ENCODE measurements at places on chromosomes 3 and 15. TPM values are rescaled to one million over a fixed set of nuclear protein-coding genes. Genes with fewer than 3 reads are reported as not detected.

DNA sequence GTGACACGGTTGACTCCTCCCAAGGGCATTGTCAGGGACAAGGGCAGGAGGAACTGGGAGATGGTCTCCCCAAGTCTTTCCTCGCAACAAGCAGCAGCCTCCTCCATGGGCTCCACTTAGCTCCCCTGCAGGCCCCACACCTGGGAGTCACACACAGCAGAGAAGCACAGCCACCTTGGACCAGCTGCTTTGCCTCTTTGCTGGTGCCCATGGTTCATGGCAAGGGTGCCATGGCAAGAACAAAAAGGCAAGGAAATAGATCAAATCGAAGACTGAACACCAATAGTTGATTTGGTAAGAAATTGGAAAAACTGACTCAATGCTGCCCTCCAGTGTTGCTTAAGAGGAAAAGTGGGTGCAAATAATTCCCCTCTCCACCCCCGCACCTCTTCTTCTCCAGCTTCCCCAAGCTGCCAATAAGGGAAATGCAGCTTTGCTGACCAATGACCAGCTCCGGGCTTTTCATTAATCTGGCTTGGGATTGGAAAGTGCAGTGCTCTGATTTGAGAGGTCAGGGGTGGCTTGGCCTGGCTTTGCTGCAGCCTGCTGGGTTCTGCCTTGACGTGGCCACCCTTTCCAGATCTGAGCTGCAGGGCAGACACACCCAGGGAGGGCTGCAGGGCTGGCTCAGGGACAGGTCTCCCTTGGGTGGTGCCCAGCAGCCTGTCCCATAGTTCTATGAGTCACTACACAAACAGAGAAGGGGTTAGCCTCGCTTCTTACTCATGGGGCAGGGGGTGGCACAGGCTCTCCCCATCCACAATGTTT is 162.0 kb downstream of the KLF13 start:
- H3K4me3 ChIP-seq, result no peak overlapping the region
- H3K27ac ChIP-seq, result peak overlapping the region; percentile 64

DNA sequence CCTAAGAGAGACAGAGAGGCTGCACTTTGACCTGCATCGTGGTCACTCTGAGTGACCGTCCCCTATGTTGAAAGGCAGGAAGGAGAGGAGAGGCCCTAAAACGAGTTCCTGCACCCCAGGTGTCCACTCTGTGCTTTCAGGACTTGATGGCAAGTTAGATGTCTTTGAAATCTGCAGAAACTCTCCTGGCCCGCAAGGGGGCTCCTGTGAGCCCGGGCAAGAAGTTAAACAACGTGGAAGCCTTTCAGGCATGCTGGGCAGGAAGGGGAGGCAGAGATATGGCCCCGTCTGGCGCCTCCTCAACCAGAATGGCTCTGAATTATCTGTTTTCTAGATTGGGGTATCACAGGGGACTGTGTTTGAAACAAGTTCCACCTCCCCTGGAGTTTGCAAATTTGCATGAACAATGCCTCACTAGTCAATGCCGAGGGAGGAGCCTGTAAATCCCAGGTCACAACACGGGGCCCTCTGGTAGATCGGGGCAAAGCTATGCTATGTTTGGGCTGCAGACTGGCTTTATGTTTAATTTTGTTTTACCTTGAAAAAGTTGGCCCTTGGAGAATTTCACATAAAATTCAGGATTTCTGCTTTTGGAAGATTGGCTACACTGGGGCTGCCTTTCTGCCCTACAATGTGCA is 9.8 kb downstream of the CTXND1 start:
- H3K36me3 ChIP-seq, result no peaks in the 10 kb centered on the region
- DNase-seq, result peak; percentile 46
- no peak overlapping the region for H3K4me3 ChIP-seq

GRCh38 chr3:69724722-69725435 is 14.4 kb upstream of the MITF start:
- no peaks in the 10 kb centered on the region for H3K4me1 ChIP-seq
- H3K27ac ChIP-seq, result no peak overlapping the region
- DNase-seq, result no peak
- H3K4me3 ChIP-seq, result no peak overlapping the region
- H3K27me3 ChIP-seq, result no peaks in the 10 kb centered on the region
- no peaks in the 10 kb centered on the region for H3K36me3 ChIP-seq

- no peaks in the 10 kb centered on the region for H3K27me3 ChIP-seq
- H3K4me3 ChIP-seq, result no peak overlapping the region
- DNase-seq, result no peak
- no peak overlapping the region for H3K27ac ChIP-seq
- no peaks in the 10 kb centered on the region for H3K4me1 ChIP-seq
These were observed 42.4 kb upstream of the HERC1 start for GRCh38 chr15:63876085-63876662.

DNA sequence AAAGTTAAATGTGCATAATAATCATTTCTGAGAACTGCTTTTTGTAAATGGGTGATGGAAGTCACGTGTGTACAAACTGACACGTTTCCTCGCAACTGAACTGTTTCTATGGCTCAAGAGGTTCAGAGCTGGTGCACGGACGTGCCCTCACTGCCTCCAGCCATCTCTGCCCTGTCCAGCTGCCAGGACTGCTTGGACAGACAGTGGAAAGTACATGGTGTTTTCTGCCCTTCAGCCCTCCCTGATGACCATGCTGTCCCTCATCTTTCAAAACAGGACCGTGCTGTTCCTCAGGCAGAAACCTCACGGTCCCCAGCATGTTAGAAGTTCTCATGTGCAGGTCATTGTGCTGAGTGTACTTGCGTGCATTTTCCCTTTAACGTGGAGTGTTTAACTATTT is 38.7 kb downstream of the GJD2 start:
- H3K4me1 ChIP-seq, result no peaks in the 10 kb centered on the region
- H3K27me3 ChIP-seq, result no peaks in the 10 kb centered on the region
- no peak for DNase-seq
- no peak overlapping the region for H3K4me3 ChIP-seq
- no peak overlapping the region for H3K27ac ChIP-seq

DNA sequence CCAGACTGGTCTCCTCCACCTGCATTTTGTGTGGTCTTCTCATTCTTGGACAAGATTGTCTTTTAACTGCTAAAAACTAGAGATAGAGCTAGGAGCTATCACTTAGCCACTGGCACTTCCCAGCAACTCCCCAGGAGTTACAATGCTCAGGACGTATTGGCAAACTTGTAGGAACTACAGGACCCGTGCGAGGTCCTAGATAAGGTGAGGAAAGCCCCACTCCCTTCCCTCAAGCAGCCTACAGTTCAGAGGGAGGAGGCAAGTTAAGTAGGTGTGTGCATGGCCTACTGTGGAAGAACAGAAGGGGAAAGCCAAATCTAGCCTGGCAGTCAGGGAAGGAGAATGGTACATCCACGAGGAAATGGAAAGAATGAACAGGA is 504.7 kb upstream of the PROK2 start:
- no peaks in the 10 kb centered on the region for H3K4me1 ChIP-seq
- H3K36me3 ChIP-seq, result no peaks in the 10 kb centered on the region
- no peak for DNase-seq
- H3K27me3 ChIP-seq, result no peaks in the 10 kb centered on the region
- no peak overlapping the region for H3K27ac ChIP-seq

DNA sequence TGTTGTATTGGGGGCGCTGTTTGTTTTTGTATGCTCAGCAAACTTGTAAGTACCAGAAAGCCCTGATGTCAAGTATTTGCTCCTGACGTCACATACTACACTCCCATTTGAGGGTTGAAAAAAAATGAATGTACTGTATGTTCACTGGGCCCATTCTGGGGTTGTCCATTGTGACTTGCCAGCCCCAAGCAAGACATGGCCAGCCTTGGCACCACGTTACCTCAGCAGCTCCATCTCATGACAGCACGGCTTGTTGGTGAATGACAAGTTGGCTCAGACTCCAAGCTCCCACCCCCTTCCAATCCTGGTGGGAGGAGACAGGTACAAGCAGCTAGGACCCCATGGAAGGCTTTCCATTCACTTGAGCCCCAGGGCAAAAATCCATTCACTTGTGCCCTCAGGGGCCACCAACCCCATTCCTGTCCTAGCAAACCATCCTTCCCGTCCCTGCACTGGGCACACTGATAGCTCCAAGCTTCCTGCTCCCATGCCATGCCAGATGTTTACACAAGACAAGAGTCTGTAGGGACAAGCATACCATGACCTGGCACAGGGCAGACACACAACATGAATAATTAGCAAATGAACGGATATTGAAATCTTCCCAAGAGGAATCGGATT is 1.6 kb downstream of the PHGR1 start:
- peaks cover 5% of the 10 kb centered on the region for H3K4me1 ChIP-seq
- no peaks in the 10 kb centered on the region for H3K27me3 ChIP-seq
- peak overlapping the region; percentile 63 for H3K4me3 ChIP-seq
- no peak for DNase-seq

GRCh38 chr3:191283400-191283799 is 45.8 kb upstream of the CCDC50 start:
- no peak overlapping the region for H3K27ac ChIP-seq
- no peaks in the 10 kb centered on the region for H3K36me3 ChIP-seq
- H3K4me1 ChIP-seq, result no peaks in the 10 kb centered on the region
- H3K4me3 ChIP-seq, result no peak overlapping the region

DNA sequence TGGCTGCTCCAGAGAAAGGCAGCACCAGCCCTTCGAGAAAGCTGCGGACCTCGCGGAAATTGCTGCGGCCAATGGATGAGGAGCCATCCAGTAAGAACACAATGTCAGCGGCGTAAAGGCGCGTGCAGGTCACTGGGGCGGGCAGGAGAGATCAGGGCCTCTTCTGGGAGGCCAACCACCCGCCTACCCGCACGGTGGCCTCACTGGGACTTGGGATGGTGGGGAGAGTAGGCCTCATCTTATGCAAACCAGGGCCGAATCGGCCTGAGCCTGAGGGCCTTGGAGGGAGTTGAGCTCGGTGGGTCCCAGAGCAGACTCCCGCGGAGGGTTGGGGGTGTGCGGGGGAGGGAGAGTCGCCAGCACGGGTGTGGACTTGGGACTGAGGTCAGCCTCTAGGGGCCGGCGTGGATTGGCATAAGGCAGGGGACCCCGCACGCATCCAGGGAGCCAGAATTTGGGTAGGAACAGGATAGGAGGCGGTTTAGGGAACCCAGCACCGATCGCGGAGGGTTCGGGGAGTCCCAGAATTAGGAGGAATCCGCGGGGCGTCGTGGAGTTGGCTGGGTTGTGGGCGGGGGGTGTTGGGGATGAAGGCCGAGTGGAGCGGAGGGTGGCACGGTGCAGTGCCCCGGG is 596 bp downstream of the COL7A1 start:
- H3K4me1 ChIP-seq, result peaks cover 5% of the 10 kb centered on the region
- DNase-seq, result no peak
- peak overlapping the region; percentile 22 for H3K4me3 ChIP-seq
- H3K27me3 ChIP-seq, result no peaks in the 10 kb centered on the region
- H3K36me3 ChIP-seq, result no peaks in the 10 kb centered on the region

- DNase-seq, result no peak
- H3K4me3 ChIP-seq, result no peak overlapping the region
- H3K36me3 ChIP-seq, result no peaks in the 10 kb centered on the region
- no peaks in the 10 kb centered on the region for H3K27me3 ChIP-seq
- H3K4me1 ChIP-seq, result peaks cover 11% of the 10 kb centered on the region
These were observed 13.4 kb upstream of the TRAK1 start for GRCh38 chr3:42077785-42078184.

DNA sequence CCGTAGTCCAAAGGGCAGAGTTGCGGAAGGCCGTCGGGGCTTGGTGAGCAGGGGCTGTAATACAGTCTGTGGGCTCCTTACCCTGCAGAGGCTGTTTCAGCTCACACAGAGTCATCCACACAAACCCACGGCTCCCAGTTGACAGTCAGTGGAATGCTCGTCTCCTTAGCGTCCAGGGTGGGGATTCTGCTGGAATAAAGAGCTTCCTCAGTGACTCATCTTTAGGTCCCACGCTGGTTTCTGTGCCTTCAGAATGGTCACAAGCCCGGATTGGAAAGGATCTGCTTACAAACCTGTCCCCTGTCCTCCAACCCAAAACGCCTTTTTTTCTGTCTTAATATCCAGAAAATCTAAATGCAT is 201.3 kb upstream of the TPM1 start:
- H3K36me3 ChIP-seq, result peaks cover 35% of the 10 kb centered on the region
- no peak overlapping the region for H3K4me3 ChIP-seq
- H3K27me3 ChIP-seq, result no peaks in the 10 kb centered on the region

GRCh38 chr3:66415867-66416428 is 84.9 kb downstream of the LRIG1 start:
- H3K36me3 ChIP-seq, result no peaks in the 10 kb centered on the region
- peak overlapping the region; percentile 28 for H3K27ac ChIP-seq
- DNase-seq, result no peak
- no peak overlapping the region for H3K4me3 ChIP-seq

DNA sequence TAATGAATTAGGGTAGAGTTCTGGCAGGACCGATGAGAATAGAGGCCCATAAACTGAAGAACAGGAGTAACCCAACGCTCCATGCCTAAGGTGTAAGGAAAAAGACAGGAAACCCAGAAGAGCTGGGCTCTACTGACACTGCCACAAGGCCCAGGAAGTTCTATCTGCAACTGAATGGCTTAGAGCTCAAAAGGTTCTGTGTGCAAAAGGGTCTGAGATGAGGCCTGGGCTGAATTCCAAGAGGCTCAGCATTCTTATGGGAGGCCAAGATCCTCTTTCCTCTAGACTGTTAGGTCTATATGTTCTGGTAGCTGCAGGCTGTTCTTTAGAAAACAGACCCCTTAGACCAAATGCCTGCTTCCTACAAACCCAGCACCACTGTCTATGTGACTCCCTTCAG is 30.5 kb upstream of the PRSS50 start:
- DNase-seq, result no peak
- no peak overlapping the region for H3K4me3 ChIP-seq
- no peaks in the 10 kb centered on the region for H3K36me3 ChIP-seq
- no peak overlapping the region for H3K27ac ChIP-seq
- H3K4me1 ChIP-seq, result no peaks in the 10 kb centered on the region
- H3K27me3 ChIP-seq, result no peaks in the 10 kb centered on the region

GRCh38 chr15:58608129-58608590 is 141.3 kb downstream of the ADAM10 start:
- no peak overlapping the region for H3K4me3 ChIP-seq
- no peaks in the 10 kb centered on the region for H3K27me3 ChIP-seq
- H3K27ac ChIP-seq, result no peak overlapping the region
- H3K36me3 ChIP-seq, result no peaks in the 10 kb centered on the region

- no peaks in the 10 kb centered on the region for H3K27me3 ChIP-seq
- no peak overlapping the region for H3K4me3 ChIP-seq
- no peak for DNase-seq
- H3K4me1 ChIP-seq, result no peaks in the 10 kb centered on the region
- H3K27ac ChIP-seq, result no peak overlapping the region
- H3K36me3 ChIP-seq, result no peaks in the 10 kb centered on the region
These were observed 313.9 kb upstream of the CCDC54 start for GRCh38 chr3:107063351-107063750.

DNA sequence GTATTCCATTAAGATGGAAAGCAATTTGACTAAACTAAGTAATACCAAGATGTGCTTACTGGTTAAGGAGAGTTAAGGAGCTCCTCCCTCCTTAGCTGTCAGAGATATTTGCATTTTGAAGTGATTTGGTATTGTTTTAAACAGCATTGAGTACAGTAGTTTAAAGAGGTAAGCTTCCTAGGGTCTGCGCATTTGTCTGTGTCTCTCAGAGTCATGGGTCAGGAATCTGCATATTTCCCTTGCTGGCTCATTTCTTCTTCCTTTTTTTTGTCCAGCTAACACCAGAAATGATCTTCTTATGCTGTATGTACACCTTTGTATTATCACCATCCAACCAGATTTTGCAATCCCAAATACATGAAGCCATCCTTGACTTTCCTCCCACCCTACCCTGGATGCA is 163.0 kb upstream of the BFSP2 start:
- no peaks in the 10 kb centered on the region for H3K36me3 ChIP-seq
- H3K27ac ChIP-seq, result no peak overlapping the region
- DNase-seq, result no peak

The SLC6A11 gene
- not detected for total RNA-seq

The HRG gene
- not detected for total RNA-seq

The TGM5 gene
- not detected for total RNA-seq

The CLDN11 gene
- 4.1 TPM for total RNA-seq

The SPTSSB gene
- not detected for total RNA-seq

The PLA2G4D gene
- total RNA-seq, result not detected

The ZCWPW2 gene
- total RNA-seq, result not detected

The FILIP1L gene
- 5.3 TPM for total RNA-seq

The ARGFX gene
- not detected for total RNA-seq

Measured in Peyer's patch (tissue), 4 donors.